ENCODE measurements at places on chromosomes 2 and 18.

DNA sequence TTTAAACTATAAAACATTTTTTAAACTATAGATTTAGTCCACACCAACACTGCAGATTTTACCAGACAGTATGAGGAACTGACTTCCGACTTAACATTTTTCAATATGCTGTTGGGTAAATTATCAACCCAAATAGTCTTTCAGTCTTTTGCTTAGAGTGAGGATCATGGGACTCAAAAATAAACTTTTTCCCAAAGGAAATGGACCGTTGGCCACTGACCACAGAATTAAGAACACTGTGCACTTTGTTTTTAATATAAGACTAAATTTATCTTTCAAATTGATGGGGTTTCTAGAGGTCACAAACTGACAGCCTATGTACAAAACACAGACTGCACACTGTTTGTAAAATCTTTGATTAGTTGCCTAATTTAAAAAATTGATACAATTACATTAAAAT lies 44.9 kb downstream of the FIGN start:
- DNase-seq = no peak

DNA sequence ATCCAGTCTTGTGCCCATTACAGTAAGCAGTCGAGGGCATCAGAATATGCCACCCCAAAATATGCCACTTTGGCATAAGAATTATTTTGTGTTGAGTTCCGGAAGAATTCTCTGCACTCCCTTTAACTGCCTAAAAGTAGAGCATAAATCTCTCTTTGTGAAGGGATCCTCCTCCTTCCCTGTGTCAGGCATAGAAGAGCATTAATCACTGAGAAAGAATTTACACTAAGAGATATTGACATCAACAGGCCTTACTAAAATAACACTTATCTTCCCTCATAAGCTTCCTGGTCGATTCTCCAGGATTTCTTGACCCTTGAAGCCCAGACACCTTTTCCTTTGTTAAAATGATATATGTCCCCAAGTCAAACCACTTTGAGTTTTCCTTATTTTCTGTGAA lies 27.6 kb upstream of the KYNU start:
- DNase-seq = no peak

DNA sequence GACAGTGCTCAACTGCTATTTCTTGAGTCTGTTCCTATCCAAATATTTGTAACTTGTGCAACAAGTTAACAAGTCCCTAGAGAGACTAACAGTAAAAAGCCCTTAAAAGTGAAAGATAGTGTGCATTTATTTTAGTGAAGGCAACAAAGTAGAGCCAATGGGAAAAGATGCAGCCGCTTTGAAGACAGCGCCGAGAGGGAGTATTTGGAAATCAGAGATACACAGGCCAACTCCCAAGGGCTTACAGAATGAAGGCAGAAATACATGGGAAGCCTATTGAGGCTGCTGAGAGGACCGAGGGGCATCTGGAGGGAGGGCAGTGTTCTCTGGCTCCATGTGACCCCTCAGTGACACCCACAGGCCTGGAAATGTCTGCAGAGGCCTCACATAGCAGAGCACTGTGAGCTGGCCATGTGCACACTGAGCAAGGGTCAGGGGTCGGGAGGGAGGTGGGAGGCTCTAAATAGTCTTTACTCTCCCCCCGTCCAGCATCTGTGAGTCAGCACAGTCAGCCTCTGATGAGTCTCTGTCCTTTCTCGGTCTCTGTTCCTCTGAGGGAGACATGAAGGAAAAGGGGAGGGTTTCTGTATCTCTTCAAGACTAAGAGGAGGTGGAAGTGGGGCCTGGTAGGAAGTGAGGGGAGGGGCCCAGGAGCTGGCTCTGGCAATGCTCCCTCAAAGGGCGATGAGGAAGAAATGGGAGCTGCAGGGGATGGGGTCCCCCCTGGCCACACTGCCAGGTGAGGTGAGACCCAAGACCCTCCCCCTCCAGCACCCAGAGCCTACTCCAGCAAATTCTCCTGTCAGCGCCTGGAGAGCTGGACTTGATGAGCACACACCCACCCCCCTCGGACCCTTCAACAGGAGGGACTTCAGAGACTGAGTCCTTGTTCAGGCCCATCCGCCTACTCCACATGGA lies 133.6 kb downstream of the SP3 start:
- DNase-seq = peak; percentile 43

DNA sequence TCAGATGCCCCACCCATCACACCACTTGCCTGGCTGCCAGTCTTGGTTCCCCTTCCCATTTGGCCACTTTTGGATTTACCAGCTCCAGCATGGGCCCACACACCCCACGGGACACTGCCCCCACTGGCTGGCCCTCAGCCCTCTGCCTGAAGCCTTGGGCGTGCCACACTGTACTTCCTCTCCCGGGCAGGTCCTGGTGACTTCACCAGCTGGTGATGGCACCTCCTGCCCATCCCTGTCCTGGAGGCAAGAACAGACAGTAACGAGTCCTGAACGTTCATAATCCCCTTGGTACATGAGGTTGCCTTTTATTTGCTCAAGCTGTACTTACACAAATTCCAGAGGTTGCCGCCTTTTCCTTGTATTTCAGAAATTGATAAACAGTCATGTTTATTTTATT lies 81.1 kb downstream of the TMEM17 start:
- no peak for DNase-seq

GRCh38 chr2:128446049-128446873 lies 127.6 kb upstream of the HS6ST1 start:
- DNase-seq = no peak

DNA sequence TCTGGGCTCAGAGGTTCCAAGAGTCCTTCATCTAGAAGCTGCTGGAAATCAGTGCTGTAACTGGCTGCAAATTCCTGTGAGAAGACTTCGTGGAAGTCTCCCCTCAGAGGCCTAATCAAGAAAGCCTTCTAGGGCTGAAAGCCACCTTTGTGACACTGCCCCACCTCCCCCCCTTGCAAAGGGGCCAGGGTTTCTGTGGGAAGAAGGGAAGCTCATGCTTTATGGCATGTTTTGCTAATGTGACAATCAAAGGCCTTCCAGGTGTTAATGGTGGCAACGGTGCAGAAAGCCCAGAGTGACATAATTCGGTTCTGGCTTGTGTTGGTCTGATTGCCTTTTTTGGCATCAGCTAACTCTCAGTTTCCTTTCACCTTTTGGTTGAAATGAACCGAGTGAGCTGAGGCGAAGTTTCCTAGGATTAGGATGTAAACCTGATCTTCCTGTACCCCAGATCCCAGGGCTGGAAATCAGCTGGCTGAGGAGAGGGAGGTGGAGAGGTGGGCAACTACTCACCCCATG lies 126.9 kb upstream of the TRIB2 start:
- DNase-seq = no peak

DNA sequence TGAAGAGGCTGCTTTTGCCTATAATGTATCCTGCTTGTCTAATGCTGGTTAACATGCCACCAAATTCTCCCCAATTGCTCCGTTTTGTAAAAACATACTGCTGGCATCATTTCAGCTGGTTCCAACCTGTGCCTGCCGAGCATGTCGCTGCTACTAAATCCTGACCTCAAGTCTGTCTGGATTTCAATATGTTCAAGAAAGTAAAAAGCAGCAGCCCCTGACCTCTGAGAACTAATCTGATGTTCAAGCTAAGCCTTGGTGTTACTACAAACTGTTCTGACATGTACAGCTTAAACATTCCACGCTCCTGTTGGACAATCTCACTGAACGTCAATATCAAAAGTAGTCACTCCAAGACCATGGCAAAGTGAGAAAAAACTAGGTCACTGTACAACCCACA lies 46.3 kb downstream of the SFT2D3 start:
- DNase-seq = no peak

GRCh38 chr2:232491139-232491780 lies 3.6 kb upstream of the ECEL1 start:
- no peak for DNase-seq

- no peak for DNase-seq
These were observed 278.3 kb downstream of the PTGR3 start for GRCh38 chr18:74930616-74931015.

DNA sequence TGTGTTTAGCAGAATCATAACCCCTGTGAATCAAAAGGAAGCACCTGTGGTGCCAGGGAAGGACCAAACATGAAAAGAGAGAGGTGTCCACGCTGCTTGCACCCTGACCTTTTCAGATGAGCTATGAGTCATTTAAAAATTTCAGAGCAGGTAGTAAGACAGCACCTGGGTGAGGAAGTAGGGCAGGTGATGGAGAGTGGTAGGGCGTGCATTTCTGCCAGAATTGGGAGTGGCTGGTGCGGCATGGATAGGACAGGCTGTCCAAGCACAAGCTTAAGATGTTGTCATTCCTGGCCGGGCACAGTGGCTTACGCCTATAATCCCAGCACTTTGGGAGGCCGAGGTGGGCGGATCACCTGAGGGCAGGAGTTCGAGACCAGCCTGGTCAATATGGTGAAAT lies 36.8 kb downstream of the NPAS2 start:
- DNase-seq = no peak

GRCh38 chr2:109613081-109613921 lies 465 bp downstream of the SEPTIN10 start:
- peak; percentile 70 for DNase-seq

DNA sequence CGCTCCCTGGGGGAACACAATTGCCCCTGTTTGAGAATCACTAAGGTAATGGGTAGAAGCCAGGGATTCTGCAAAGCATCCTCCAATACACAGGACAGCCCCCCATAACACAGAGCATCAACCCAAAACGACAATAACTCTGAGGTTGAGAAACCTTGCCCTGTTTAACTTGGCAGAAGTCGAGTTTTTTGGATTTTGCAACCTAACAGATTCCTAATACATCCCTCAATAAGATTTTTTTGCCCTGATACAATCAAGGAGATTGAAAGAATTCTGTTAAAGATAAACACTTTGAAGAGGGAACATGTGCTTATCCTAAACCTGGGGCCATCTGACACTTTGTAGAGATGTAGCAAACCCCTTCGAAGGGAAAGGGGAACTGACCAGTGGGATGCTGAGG lies 92.5 kb upstream of the ZNF532 start:
- DNase-seq = no peak

DNA sequence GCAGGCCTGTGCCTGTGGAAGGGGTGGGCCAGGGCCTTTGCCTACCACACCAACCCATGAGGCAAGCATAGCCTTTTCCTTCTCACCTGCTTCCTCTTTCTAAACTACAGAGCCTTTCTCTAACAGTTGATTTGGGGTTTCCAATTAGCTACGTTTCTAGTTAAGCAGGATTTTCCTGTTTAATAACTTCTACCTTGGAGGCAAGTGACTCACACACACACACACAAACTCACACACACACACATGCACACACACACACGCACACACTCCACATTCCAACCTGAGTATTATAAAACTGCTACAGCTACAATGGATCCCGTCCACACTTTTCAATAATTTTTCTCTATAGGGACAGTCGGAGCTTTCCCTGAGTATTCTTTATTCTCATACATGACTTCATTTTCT lies 84.9 kb downstream of the SOX11 start:
- DNase-seq = no peak

- no peak for DNase-seq
These were observed 48.5 kb downstream of the ANKRD12 start for GRCh38 chr18:9184998-9185613.

DNA sequence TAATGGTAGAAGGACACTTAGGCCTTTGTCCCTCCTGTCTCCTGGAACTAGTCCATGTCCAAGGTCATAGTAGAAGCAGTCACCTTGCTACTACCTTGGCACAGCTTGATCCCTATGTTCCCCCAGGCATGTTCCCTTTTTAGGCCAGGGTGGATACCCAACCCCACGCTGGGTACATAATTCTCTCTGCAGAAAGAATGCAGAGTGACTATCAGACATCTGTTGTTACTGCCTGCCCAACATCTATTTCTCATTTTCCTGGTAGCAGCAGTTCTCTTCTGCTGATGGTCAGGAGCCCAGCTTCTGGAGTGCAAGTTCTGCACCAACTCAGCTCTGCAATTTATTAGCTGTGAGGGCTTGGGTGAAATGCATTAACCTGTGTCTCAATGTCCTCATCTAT lies 4.4 kb upstream of the METTL21A start:
- no peak for DNase-seq

DNA sequence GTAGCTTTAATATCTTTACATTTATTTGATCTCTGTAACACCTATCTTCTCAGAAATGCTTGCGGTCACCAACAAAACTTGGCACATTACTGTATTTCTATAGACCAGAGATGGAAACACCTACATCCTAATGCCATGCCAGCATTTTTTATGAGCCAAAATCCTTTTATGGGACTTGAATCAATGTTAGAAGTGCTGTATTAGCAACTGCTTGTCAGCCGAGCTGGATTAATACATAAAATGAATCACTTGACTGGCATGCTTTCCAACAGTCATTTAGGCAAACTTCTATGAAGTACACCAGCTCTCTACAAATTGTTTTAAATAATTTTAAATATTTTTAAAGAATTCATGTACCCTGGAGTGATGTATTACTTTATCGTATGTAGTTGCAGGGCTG lies 272.9 kb upstream of the NRP2 start:
- DNase-seq = no peak

GRCh38 chr2:96100893-96101304 lies 15.5 kb downstream of the ADRA2B start:
- DNase-seq = no peak

DNA sequence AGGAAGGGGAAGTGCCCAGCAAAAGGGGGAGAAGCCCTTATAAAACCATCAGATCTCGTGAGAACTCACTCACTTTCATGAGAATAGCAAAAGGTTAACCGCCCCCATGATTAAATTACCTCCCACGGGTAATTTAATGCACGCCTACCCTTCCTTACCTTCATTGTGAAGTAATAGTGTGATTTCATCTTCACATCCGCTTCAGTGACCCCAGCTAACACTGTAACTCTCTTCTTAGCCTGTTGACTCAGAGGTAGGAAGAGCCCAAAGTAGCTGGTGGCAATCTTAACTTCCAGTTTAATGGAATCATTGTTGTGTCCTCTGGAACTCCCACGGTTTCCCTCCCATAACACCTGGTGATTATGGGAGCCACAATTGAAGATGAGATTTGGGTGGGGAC lies 120.5 kb downstream of the GULP1 start:
- no peak for DNase-seq

GRCh38 chr2:233329489-233330135 lies 22.0 kb downstream of the SAG start:
- DNase-seq = no peak

- DNase-seq = peak; percentile 76
These were observed 141.1 kb downstream of the IRS1 start for GRCh38 chr2:226658555-226658954.

- no peak for DNase-seq
These were observed 93.7 kb upstream of the SETBP1 start for GRCh38 chr18:44586782-44587524.

- DNase-seq = peak; percentile 95
These were observed 405.5 kb downstream of the MEIS1 start for GRCh38 chr2:66840321-66841002.

GRCh38 chr2:194380011-194380410 lies 1277.0 kb upstream of the SLC39A10 start:
- DNase-seq = no peak

DNA sequence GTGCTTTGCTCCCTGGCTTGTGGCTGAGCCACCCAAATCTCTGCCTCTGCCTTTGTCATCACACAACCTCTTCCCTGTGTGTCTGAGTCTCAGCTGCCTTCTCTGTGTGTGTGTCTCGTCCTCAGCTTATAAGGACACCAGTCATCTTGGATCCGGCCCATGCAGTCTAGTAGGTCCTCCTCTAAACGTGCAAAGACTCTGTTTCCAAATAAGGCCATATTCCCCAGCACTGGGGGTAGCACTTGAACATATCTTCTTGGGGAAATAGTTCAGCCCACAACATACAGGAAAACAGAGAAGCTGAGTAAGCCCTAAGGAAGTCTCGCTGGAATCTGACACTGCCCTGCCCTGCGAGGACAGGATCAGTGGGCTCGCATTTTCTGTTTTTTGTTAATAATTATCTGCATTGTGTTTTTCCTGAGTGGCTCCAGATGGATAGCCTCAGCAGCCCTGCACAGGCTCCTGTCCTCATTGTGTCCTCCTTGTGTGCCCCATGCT lies 42.1 kb downstream of the MTCL1 start:
- peak; percentile 96 for DNase-seq
